ENCODE measurements at places on chromosomes 3 and 15.

- H3K36me3 ChIP-seq: no peaks in the 10 kb centered on the region
- DNase-seq: no peak
- no peaks in the 10 kb centered on the region for H3K27me3 ChIP-seq
- no peak overlapping the region for H3K27ac ChIP-seq
- H3K4me3 ChIP-seq: no peak overlapping the region
Measured at GRCh38 chr3:187020376-187020775, 90.0 kb downstream of the ST6GAL1 start.

DNA sequence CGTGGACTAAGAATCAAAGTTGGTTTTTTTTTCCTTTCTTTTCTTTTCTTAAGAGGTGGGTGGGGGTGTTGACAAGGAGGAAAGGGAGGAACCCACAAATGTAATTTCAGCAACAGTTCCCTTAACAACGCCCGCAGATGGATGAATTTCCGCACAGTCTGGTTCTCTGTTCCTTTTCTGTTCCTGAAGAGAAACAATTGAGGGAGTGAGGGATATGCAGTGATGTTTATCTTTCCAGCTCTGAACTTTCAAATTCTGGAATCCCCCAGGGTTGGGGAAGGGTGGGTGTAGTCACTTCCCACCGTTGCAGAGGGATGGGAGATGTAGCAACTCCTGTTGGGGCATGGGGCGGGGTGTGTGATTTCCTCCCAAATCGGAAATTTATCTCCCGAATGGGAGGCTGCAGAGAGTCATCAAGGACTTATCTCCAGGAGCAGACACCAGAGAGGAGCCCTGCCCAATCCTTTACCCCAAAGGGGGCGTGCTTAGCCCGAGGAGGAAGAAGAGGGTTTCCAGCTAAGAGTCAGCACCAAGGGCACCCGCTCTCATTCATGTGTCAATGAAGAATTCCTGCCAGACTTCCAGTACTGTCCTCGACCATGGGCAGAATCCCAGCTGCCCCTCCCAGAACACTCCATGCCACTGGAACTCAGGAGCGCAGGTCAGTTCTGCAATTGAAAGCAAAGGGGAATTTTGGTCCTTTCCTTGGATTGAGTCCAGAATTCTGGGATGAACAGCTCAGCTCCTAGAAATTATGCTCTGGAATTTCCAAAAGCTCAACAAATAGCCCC lies 35.0 kb upstream of the CFAP161 start:
- no peak for DNase-seq
- no peak overlapping the region for H3K27ac ChIP-seq
- H3K4me3 ChIP-seq: no peak overlapping the region
- no peaks in the 10 kb centered on the region for H3K36me3 ChIP-seq

DNA sequence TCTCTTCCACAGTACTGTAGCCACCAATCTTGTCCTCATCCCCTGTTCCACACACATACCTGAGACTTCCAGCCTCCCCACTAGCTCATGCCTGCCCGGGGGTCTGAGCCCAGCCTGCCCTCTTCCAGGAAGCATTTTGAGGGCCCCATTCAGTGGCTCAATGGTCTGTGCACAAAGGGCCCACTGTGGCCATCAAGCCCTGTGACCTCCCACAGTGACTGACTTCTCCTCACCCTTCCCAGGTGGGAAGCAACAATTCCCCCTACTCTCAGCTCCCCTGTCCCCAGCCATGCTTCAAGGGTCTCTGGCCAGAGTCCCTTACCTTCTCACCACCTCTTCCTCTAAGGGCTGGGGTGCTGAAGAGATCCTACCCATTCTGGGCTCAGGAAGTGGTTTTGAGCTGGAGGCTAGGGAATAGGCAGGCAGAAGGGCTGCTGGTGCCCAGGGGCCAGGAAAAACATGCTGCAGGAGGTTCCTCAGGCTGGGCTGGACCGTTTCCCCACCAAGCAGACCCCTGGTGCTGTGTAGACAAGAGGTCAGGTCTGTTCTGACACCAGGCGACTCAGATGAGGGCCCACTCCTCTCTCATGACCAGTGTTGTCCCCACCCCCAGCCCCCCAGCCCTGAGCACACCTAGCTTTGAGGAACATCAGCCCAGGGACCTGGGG lies 3.0 kb upstream of the KLF15 start:
- no peak for DNase-seq
- no peaks in the 10 kb centered on the region for H3K36me3 ChIP-seq
- H3K4me1 ChIP-seq: peaks cover 12% of the 10 kb centered on the region
- no peak overlapping the region for H3K27ac ChIP-seq

GRCh38 chr15:63892794-63893441 lies 59.2 kb upstream of the HERC1 start:
- no peaks in the 10 kb centered on the region for H3K36me3 ChIP-seq
- peak overlapping the region; percentile 88 for H3K27ac ChIP-seq
- no peaks in the 10 kb centered on the region for H3K27me3 ChIP-seq
- DNase-seq: no peak

DNA sequence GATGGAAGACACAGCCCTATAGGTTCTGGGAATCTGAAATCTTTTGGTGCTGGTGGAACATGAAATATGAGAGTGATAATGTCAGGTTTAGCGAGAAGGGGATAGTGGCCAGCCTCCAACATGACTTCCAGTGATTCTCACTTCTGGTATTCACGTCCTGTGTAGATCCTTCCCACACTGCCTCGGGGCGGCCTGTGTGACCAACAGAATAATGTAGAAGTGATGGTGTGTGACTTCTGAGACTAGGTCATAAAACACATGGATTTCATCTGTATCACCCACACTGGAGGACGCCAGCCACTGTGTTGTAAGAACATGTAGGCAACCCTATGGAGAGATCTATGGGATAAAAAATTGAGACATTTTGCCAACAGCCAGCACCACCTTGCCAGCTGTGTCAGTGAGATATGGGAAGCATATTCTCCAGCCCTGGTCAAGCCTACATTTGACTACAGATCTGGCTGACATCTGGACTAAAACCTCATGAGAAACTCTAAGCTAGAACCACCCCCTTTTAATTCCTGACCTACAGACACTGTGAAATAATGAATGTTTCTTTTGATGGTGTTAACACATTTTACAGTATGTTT lies 25.5 kb upstream of the NUDT16 start:
- no peak overlapping the region for H3K4me3 ChIP-seq
- H3K36me3 ChIP-seq: no peaks in the 10 kb centered on the region
- no peaks in the 10 kb centered on the region for H3K27me3 ChIP-seq
- peaks cover 10% of the 10 kb centered on the region for H3K4me1 ChIP-seq

- peaks cover 9% of the 10 kb centered on the region for H3K4me1 ChIP-seq
- H3K27ac ChIP-seq: no peak overlapping the region
- no peak for DNase-seq
- no peak overlapping the region for H3K4me3 ChIP-seq
- H3K27me3 ChIP-seq: no peaks in the 10 kb centered on the region
Measured at GRCh38 chr3:122979211-122979610, 48.4 kb downstream of the SEMA5B start.

GRCh38 chr15:83062768-83063180 lies 4.3 kb downstream of the BTBD1 start:
- no peaks in the 10 kb centered on the region for H3K36me3 ChIP-seq
- no peak for DNase-seq

DNA sequence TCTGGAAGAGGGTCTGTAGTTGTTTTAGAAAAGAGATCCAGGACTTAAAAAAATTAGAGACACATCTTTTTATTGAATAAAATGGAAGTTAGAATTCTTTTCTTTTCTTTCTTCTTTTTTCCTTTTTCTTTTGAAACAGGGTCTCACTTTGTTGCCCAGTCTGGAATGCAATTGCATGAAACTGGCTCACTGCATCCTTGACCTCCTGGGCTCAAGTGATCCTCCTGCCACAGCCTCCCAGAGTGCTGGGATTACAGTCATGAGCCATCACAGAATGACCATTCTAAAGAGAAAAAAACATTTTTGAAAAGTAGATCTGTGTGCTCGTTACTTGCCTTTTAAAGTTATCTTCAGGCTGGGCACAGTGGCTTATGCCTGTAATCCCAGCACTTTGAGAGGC lies 3.6 kb downstream of the ATXN7 start:
- H3K36me3 ChIP-seq: no peaks in the 10 kb centered on the region
- no peak overlapping the region for H3K27ac ChIP-seq
- H3K4me1 ChIP-seq: peaks cover 27% of the 10 kb centered on the region
- H3K4me3 ChIP-seq: no peak overlapping the region
- no peak for DNase-seq

DNA sequence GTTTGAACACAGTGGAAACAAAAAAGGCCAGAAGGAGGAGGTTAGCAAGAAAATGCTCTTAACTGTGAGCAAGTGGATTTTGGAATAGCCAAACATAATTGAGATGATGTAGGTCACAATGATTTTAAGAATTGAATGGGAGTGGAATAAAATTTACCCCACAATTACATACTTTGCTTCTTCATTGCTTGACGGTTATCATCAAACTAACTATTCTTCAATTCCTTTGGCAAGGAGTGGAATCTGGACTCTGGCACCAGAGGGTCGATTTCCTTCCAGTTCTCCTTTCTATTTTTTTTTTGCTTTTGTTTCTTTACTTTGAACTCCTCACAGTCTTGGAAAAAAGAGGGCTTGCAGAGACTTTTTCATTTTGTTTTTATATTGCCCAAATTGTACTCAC lies 634.5 kb upstream of the TGFBR2 start:
- H3K36me3 ChIP-seq: no peaks in the 10 kb centered on the region
- no peak overlapping the region for H3K27ac ChIP-seq
- no peaks in the 10 kb centered on the region for H3K4me1 ChIP-seq
- no peaks in the 10 kb centered on the region for H3K27me3 ChIP-seq

DNA sequence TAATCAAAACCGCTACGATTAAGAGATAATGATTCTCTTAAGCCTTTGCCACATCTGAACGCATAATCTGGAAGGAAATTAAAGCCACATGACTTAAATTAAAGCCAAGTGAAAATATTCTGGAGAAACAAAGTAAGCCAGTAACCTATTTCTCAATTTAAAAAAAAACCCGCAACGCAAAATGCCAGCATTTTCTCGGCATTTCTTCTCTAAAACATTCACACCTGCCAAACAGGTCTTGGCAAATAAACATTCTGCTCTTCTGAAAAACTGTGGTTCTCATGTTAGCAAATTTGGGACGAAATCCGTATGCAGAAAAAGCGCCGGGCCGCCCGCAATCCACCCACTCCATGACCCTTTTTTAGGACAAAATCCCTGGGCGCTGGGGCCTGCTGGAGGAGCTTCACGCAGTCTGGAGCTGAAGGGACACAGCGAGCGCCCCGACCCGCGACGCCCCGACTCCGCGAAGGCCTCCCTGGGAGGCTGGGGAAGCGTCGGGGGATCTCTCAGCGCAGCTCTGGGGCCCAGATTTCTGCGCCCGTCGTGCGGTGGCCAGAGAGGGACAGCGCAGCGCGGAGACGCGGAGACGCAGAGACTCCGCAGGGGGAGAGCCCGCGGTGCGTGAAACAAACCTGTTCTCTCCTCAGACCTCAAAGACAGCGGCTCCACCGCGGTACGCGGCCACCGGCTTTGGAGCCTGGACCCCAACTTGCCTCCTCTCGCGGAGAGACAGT lies 471 bp downstream of the NKIRAS1 start:
- H3K4me3 ChIP-seq: peak overlapping the region; percentile 95
- H3K4me1 ChIP-seq: peaks cover 30% of the 10 kb centered on the region
- DNase-seq: no peak
- H3K27ac ChIP-seq: peak overlapping the region; percentile 91
- H3K27me3 ChIP-seq: no peaks in the 10 kb centered on the region

DNA sequence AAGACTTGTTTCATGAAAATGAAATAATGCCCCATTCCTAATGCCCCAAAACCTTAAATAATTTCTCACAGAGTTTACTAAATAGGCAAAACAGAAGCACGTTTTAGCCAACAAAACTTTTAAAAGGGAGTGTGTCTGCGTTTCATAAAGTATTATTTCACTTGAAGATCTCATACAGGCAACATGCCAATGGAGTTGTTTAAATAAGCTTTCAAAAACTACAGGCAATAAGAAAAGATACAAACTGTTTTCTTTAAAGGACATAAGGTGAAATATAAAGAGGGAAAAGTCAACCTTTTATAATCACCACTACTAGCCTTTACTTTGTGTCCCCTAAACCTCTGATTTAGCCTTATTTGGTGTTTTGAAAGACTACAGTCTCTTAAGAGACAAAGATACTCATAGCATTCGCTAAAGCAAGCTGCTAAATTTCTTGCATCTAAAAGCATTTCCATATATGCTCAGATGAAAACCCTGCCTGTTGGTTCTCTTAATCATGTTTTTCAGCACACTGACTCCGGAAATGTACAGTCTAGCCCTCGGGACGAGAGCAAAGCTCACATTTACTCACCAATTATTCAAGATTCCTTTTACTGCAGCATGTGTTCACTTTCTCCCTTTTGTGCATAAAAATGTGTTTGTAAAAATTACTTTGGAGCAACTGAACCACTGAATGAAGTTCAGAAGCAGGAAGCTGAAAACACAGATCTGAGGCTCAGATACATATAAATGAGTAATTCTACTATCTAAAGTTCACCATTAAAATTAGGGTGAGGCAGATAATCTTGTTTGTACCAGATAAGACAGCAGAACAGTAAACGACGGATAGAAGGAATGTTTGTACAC lies 119.0 kb downstream of the GOLIM4 start:
- no peaks in the 10 kb centered on the region for H3K36me3 ChIP-seq
- H3K4me3 ChIP-seq: no peak overlapping the region
- H3K27ac ChIP-seq: no peak overlapping the region
- H3K4me1 ChIP-seq: no peaks in the 10 kb centered on the region

DNA sequence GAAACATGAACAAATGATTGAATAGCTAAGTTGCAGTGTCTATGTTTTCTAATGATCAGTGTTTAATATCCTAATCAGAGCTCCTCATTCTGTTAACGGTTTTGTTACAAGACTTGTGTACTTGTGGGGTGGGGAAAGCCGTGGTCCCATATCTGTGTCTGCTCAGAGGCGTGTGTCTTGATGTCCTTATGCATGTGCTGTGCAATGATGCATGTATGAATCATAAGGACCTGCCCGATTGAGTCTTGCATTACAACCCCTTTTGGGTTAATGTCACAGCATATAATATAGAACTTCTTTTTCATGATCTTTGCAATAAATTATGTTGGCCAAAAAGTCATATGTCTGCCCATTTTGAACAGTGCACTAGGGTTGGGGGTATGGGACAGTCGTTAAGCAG lies 233.4 kb downstream of the ITPR1 start:
- H3K27ac ChIP-seq: no peak overlapping the region
- H3K36me3 ChIP-seq: no peaks in the 10 kb centered on the region
- no peak for DNase-seq
- H3K4me1 ChIP-seq: peaks cover 21% of the 10 kb centered on the region
- no peak overlapping the region for H3K4me3 ChIP-seq

- no peak for DNase-seq
- no peaks in the 10 kb centered on the region for H3K4me1 ChIP-seq
- no peaks in the 10 kb centered on the region for H3K27me3 ChIP-seq
- H3K4me3 ChIP-seq: no peak overlapping the region
Measured at GRCh38 chr3:20352546-20353179, 166.7 kb upstream of the SGO1 start.

DNA sequence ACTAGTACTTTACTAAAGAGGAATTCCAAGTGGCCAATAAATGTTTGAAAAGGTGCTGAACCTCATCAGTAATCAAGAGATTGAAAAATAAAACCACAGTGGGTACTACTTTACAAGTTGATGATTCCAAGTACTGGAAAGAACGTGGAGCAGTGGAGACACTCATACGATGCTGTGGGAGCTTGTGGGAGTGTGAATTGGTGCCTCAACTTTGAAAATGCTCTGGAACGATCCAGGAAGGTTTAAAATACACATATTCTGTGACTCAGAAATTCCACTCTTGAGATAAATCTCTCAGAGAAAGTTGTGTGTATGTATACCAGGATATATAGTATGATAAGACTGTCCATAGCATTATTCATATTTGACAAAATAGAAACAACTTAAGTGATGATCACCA lies 9.3 kb downstream of the LRCH3 start:
- H3K4me3 ChIP-seq: no peak overlapping the region
- no peak for DNase-seq
- no peak overlapping the region for H3K27ac ChIP-seq
- no peaks in the 10 kb centered on the region for H3K36me3 ChIP-seq

- H3K4me3 ChIP-seq: no peak overlapping the region
- H3K27ac ChIP-seq: no peak overlapping the region
- DNase-seq: no peak
- no peaks in the 10 kb centered on the region for H3K36me3 ChIP-seq
Measured at GRCh38 chr3:117059067-117059955, 349.7 kb downstream of the TUSC7 start.
